Fibroblast of skin of back (primary cell): ENCODE measurements at places on chromosomes 16 and 17.
A peak's percentile ranks its signal among the peaks of the same experiment; 100 is the strongest.

DNA sequence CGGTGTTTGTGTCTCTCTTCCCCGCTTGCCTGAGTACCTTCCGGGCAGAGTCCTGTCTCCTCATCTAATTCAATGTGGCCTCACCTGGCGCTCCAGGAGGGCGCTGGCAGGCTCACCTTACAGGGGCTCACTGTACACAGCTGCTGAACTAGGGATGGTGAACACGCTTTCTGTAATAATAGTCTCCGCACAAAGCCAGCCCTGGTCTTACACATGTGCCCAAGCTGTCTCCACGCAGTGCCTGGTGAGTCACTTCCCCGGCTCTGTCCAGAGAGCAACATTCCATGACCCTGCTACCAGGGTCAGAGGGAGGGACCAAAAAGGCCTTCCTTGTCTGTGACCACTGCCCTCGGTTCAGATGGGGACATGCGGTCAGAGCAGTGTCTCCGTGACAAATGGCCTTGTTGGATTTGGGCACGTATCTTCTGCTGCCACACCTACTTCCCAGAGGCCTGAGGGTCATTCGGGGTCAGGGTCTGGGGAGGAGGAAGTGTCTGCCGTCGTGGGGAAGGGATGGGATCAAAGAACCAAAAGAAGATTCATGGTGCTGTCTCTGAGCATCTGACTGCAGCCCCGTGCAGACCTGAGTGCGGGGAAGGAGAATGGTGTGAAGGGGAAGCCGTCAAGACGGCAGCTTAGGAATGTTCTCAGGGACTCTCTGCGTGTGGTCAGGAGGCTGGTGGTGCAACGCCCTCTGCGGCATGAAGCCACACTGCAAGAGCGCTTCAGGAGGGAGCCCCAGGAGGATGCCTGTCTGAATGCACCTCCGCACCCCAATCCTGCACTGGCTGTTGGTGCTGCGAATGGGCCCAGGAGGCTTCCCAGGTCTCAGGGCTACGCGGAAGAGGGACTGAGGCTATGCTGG lies 68.8 kb downstream of the IL21R start:
- peak; percentile 21 for DNase-seq

DNA sequence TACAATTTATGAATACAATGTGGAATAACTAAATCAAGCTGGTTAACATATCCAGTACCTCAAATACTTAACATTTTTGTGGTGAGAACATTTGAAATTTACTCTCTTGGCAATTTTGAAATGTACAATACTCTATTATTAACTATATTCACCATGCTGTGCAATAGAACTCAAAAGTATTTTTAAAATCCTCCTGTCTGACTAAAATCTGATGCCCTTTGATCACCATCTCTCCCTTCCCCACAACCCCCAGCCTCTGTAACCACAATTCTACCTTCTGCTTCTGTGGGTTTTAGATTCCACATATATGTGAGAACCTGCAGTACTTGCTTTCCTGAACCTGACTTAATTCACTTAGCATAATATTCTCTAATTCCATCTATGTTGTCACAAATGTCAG lies 71.6 kb upstream of the ALOX12 start:
- DNase-seq = no peak

DNA sequence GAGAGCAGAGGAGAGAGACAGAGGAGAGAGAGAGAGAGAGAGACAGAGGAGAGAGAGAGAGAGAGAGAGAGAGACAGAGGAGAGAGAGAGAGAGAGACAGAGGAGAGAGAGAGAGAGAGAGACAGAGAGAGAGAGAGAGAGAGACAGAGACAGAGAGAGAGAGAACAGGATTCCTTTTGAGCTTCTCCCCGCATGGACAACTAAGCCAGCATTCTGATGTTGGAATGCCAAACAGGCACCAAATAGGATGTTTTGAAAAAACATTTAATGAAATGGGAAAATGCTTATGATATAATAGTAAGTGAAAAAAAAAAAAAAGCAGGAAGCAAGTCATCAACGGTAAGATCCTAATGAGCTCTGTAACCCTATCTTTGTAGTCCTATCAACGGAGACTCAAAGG lies 60.7 kb downstream of the ARSG start:
- DNase-seq = no peak

- DNase-seq = no peak
Observed at GRCh38 chr17:79438546-79439334, 172.1 kb downstream of the RBFOX3 start.

GRCh38 chr16:71626018-71626857 lies at the start of gene MARVELD3:
Gene MARVELD3, plus strand, starts transcription at chr16:71626184. Its CDS starts 46 bp downstream, at chr16:71626230.
- no peak for DNase-seq

DNA sequence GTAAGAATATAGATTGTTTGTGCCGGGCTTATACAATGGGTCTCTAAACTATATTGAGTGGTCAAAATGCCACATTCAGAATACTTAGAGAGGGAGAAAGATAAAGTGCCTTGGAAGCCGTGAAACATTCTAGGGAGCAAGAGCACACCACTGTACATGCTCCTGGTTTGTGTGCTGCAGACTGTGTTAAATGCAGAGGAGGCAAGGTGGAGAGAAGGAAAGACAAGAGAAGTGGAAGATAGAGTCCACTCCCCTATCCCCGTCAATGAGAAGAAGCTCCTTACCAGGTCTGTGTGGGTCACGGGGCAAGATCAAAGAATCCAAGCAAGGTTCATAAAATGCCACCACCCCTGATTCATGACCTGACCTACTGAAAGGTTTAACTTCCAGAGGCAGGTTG lies 267.1 kb upstream of the TBX2 start:
- DNase-seq = no peak

DNA sequence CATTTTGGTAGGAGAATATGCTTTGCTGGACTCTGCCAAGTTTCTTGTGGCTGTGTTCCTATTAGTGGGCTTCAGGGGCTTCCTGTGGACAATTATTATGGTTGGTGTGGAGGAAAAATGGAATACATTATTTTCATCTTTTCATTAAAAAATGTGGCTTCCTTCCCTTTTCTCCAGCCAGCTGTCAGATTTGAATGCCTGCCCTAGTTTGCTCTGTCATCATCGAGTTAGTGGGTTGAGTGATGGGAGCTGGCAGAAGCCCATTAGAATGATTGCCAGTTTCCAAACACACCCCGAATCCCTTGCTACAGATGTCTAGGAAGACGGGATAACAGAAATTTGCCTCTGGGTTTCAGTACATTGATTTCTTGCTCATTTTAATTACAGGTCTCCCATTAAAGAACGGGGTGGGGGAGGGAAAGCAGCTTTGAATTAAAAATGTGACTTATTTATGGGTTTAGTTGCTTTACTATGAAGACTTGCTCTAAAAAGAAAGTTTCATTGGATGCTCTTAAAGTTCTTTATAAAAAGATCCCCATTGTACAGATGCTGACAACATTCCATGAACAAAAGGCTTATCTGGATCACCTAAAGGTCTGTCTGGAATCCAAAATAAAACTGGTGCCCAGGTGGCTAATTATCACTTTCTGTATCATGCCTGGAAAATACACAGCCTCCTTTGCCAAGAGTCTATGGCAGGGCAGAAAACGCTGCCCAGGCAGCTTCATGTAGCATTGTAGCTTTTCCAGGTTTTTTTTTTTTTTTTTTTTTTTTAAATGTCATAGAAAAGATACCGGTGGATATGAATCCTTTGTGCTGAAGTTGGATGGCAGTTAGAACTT lies 103.6 kb downstream of the PRKCA start:
- DNase-seq = no peak
